Activated T-cell treated with anti-CD3 and anti-CD28 coated beads for 48 hours (primary cell): ENCODE measurements at places on chromosomes 12 and 14.

GRCh38 chr14:71451501-71451900, 480.7 kb upstream of the RGS6 start:
- no peak for DNase-seq

GRCh38 chr14:95290871-95291431, 28.8 kb downstream of the CLMN start:
- DNase-seq: no peak

DNA sequence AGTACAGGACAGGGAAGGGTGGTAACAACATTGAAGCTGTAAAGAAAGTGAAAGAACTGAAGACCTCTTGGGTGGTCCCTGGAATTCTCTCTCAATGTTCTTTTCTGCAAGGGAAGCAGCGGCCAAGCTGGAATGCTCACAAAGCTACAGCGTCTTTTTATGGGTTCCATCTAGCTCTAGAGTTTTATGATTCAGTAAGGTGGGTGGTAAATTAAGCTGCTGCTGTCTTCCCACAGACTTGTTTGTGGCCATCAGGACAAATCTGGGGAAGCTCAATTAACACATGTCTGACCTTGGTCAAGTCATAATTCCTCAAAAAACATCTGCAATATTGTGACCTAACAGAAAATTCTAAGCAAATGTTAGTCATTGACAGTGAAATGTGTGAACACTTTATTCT, 139.1 kb downstream of the MED13L start:
- DNase-seq: no peak

GRCh38 chr14:68862954-68863594, 70.2 kb upstream of the ZFP36L1 start:
- DNase-seq: peak; percentile 65

DNA sequence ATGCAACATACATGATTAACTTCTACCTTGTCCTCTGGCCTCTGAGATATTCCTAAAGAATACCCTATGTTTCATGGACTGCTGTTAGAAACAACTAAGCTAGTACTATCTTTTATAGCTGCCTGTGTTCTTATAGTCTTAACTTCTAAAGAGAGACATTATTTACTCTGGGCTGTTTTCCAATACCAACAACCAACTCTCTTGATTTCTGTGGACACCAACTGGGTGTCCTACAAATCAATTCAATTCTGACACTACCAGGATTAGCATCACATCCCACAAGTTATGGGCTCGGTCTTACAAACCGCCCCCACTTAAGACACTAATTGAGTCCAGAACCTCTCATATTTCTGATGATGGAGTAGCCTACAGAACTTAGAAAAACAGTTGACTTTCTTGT, 8.3 kb downstream of the XPOT start:
- no peak for DNase-seq

DNA sequence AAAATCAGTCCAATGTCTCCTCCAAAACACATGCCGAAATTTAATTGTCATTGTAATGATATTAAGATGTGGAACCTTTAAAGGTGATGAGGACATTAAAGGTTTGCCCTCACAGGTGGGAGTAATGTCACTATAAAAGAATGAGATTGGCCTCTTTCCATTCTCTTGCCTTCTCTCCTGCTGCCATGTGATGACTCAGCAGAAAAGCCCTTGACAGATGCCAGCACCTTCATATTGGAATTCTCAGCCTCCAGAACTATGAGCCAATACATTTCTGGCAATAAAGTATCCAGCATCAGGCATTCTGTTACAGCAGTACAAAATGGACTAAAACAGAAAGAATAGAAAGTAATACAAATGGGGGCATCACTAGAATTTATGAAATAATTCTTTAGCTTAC, 609.7 kb downstream of the SLC16A7 start:
- no peak for DNase-seq

GRCh38 chr12:6201826-6202225, 1.6 kb downstream of the CD9 start:
- DNase-seq: no peak
